Activated T-helper 1 cell treated with Interleukin-2 at 50 U/mL for 16 hours (primary cell): ENCODE measurements at places on chromosomes 4 and X.

GRCh38 chrX:9940421-9940820 is 26.7 kb upstream of the CLDN34 start:
- no peak for DNase-seq

DNA sequence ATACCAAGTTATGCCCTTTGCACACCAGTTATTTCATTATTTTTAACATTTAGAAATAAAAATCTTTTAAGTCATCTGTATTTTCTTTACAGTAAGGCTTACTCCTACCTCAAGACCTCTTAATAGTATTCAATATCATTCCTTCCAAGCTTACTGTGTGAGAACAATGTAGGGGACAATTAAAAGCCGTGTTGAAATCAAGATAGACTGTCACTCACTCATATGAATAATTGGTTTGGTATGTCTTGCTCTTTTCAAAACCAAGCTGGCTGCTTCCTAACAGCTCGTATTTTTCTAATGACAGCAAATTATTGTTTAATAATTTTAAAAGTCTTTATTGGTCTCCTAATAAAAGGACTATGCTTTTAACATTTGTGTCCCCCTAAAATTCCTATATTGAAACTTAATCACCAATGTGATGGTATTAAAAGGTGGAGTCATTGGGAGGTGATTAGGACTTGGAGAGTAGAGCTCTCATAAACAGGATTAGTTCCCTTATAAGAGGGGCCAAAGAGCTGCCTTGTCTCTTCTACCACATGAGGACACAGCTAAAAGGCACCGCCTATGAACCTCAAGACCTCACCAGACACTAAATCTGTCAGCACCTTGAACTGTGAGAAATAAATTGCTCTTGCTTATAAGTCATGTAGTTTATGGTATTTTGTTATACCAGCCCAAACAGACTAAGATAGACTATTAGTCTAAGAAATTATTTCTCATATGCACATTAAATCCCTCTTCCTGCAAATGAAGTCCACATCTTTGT is 4.1 kb downstream of the ABCB7 start:
- DNase-seq, result no peak

GRCh38 chrX:30659421-30659820 is 6.2 kb downstream of the GK start:
- DNase-seq, result no peak

GRCh38 chr4:15601862-15602261 is 53.3 kb downstream of the FBXL5 start:
- no peak for DNase-seq

DNA sequence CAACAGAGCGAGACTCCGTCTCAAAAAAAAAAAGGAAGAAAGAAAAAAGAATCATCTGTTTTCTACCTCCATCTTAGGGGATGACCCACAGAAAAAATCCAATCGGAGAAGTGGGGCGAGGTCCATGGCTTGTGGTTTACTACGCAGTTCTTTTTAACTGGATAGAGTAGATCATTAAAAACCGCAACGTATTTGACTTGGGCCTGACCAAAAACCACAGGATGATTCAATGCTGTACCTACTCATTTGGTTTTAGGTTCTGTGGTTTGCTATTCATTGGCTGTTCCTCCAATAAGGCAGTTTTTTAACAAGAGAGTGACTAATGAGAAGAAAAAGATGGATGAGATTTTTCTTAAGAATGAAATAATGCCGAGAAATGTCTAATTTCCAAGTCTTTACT is 83.7 kb downstream of the FREM3 start:
- no peak for DNase-seq

DNA sequence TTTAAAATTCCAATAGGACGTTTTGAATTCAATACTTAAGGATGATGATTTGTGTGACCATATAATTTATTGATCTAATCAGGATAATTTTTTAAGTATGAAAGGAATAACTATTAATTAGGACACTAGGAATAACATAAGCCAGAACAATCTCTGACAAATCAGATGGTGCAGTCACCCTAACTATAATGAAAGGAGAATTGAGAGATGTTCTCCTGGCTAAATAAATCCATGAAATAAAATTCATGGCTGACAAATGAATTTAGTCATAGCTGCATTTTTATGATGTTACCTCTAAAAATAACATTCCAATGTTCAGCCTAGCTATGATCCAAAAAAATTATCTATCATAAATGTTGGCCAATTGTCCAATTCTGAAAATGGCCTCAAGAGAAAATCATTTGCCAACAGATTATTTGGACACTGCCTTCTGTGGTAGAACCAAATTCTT is 190.6 kb upstream of the NEIL3 start:
- no peak for DNase-seq

DNA sequence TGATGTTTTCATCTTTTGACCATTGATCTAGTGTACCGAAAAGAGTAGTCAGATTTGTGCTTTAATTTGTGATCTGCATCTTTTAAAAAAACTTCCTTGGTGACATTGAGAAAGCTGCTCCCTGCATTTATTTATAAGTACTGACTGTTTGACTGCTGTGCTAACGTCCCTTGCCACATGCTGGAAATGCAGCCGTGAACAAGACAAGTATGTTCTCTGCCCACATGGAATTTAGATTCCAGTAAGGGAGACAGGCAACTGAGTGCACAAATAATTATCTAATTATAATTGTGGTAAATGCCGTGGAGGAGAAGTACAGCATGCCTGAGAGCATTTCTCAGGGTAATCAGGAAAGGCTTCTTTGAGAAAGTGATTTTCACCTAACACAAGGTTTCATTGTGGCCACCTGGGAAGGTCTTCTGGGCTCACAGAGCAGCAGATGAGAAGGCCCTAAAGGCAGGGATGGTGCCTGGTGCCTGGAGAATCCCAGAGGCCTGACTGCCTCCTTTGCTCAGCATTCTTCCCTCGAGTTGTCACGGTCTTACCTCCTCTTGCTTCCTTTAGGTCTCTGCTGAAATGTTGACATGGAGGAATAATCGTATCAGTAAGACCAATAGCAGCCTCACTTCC is 55.8 kb downstream of the PTTG2 start:
- no peak for DNase-seq

DNA sequence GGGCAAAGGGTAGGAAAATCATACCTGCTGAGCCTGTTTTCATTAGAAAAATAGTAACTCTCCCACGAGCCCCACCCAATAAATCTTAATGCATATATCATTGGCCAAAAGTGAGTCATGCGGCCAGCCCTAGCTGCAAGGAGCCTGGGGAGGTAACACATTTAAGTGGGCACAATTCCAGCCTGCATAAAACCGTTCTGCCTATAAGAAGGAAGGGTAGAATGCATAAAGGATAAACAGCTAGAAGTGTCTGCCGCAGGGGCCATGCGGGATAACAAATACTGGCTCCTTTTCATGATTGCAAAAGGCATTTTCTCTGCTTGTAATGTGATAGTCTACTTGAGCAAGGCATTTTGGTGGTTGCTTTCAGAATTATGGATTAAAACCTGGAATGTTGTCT is 37.1 kb downstream of the EFHC2 start:
- DNase-seq, result no peak

DNA sequence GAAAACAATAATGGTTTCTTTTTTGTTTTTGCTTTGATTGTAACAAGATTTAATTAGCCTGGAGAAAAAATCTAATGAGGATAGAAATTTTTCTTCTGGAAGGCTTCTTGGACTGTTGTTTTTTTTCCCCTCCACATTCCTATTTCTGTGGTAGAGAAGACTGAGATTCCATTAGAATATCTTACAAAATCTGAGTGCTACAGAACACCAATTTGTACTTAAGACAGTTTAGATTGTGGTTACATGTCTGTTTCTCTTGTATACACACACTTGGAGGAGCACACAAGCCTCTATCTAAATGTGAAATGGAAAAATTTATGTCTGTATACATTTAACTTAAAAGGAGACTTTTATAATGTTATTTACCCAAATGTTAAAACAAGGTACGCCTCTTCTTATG is 176.9 kb upstream of the ARSJ start:
- DNase-seq, result no peak

- DNase-seq, result no peak
These were observed 58.8 kb upstream of the CLNK start for GRCh38 chr4:10743357-10743756.

DNA sequence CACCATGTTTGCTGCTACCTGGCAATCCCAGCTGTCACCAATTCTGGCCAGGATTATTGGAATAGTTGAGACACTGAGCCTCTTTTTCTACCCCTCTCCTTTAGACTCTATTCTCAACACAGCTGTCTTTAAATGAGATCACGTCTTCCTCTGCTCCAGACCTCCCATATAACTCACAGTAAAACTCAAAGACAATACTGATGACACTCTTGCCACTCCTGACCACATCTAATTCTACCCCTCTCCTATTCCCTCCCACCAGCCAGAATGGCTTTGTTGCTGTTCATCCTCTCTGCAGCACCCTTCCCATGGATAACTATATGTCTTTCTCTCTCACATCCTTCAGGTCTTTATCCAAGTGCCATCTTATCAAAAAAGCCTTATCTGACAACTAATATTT is 188.6 kb upstream of the IL15 start:
- no peak for DNase-seq

DNA sequence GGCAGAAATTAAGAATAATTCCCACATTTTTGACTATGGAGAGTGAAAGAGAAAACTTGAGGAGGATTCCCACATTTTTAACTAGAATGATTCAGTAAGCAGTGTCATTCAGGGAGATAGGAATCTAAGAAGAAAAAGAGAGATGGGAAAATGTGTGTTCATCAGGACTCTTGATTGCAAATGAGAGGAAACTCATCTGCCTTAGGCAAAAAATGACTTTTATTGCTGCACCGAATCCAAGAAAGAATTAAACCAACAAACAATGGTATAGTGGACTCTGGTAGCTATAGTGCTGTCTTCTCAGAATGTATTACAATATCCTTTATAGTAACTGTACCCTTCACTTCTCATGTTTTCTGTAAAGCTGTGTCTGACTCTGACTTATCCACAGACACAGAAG is 15.0 kb upstream of the TMEM144 start:
- no peak for DNase-seq

DNA sequence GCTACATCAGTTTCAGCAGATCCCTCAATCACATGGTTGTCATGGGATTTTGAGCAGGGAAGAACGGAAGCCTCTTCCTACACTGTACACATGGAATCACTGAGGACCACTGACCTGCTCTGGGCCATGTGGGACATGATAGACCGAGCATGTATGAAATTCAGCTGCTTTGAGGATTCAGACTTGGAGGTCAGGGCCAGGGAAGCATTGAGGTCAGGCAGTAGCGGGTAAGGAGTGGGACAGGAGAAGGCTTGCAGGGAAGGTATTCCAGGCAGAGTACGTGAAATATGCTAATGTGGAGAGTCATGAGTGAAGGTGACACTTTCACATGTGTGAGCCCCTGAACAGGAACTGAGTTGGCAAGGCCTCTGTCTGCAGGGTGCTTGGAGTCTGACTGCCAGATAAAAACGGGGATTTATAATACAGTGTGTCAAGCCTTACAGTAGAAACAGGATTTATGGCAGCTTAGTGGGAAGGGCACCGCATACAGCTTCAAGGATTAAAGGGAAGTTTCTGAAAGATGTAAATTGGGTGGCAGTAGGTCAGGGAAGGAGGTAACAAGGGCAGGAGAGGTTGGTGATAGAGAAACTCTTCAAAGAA is 111.7 kb downstream of the STK32B start:
- no peak for DNase-seq

DNA sequence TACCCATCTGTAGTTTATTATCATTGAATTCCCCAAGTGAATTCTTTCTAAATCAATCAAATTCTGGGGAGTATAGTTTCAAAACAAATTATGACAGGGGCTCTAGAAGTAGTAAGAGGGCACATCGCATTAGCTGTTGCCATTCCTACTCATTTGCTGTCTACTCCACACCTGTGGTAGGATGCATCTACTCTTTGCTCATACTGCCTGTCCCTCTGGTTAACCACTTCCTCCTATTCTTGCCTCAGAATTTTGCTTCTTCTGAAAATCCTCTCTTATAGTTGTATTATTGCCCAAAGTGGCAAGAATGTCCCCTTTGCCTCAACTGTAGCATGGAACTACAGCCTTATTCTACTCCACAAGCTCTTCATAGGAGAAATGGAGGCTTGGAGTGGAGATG is 12.7 kb upstream of the DGKK start:
- no peak for DNase-seq

- no peak for DNase-seq
These were observed 338 bp upstream of the KLHL2 start for GRCh38 chr4:165207016-165207430.

DNA sequence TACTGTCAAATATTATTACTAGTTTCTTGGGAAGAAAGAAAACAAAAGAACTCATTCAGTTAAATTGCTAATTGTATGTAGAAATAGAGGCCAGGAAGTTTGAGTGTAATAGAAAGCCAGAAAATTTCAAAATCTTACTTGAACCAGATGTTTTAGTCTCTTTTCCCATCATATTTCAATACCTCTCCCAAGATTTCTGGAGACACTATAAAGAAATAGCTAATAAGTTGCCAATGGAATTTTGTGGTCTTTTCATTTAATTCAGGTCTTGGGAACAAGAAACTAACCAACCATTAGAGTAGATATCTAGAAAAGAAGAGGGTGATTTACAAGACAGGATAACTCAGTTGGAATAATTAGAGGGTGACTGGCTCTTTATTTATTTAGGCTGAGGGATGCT is 112.2 kb downstream of the AGTR2 start:
- no peak for DNase-seq

- DNase-seq, result no peak
These were observed 4.6 kb downstream of the SEC31A start for GRCh38 chr4:82886147-82886942.

DNA sequence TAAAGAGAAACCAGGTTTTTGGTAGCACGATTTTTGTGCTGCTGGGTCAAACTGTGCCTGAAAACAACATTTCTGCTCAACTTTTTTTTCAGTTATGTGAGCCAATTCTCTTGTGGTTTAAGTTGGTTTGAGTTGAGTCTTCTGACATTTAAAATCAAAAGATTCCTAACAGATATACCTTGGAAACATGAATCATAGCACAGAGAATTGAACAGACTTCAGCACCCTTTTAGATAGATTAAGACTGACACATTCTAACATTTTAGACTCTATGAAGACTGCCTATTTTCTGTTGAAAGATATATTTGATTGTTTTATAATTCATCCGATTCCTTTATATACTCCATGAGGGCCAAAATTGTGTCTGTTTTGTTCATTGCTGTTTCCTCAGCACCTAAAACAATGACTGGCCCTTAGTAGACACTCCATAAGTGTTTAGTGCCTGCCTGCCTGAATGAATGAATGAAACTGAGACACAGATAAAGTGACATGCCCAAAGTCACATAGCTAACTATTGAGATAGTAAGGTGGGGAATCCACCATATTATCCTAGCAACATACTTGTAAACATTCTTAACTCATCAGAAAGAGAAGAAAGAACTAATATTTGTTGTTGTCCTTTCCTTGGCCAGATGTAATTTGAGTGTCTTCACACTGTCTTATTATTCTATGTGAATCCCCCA is 624.0 kb downstream of the MID1IP1 start:
- no peak for DNase-seq

- no peak for DNase-seq
These were observed 65.9 kb downstream of the SRPX start for GRCh38 chrX:38154818-38155217.

- DNase-seq, result no peak
These were observed 152.7 kb downstream of the SOWAHB start for GRCh38 chr4:76745240-76745639.

- no peak for DNase-seq
These were observed 122.5 kb upstream of the HCCS start for GRCh38 chrX:10988653-10989052.
